ENCODE measurements at places on chromosomes 16 and 17.

GRCh38 chr17:16999931-17000625, 28.2 kb upstream of the TNFRSF13B start:
- DNase-seq: no peak

DNA sequence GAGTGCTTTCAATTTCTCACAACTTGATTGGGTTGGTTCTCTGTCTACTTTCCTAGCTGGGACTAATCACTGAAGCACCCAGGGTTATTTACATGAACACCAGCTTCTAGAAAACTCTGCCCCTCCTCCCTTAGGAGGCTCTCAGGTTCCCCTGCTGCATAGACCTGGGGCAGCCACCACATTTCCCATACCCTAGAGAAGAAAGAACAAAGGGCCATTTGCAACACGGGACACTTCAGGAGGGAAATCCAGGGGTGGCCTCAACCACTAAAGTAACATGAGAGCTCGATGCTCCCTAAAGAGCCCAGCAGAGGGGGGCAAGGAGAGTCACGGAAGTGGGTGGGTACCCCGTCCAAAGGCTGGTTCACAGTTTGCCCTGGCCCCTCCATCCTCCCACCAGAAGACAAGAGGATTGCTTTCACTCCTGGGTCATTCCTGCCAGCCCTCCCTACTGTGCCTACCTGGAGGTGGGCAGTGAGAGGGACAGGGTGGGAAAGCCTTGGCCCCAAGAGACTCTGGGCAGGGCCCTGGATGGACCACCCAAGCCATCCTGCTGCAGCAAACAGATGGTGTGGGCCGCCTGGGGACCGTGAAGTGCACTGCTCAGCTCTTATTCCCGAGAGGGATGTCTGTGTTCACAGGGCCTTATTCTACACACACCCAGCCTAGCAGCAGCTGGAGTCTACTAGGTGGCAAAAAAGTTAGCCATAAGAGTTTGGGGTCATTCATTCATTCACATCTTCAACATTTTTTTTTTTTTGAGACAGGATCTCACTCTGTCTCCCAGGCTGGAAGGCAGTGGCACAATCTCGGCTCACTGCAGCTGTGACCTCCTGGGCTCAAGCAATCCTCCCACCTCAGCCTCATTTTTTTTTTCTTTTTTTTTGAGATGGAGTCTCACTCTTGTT, 392.1 kb downstream of the SOX9 start:
- DNase-seq: no peak

DNA sequence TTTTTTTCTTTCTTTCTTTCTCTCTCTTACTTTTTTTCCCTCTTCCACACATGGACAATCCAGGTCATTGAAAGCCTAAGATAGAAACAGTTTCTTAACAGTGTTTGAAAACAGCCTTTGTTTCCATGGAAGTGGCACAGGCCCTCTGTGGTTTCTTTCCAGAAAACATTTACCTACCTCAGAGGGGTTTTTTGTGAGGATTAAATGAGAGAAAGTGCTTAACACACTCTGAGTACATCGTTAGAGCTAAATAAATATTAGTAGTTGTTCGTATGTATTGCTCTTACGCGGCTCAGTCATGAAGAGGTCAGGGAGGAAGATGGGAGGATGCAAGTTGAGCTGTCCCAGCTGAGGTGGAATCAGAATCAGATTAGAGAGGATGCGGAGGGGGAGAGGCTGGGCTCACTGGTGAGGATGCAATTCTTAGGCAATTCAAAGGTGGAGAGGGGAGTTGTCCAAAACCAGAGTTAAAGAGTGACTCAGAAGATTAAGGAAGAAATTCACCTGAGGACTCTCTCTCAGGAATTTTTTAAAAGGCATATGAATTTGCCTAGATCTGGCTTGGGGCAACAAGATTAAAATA, 345.4 kb downstream of the PMP22 start:
- DNase-seq: no peak

DNA sequence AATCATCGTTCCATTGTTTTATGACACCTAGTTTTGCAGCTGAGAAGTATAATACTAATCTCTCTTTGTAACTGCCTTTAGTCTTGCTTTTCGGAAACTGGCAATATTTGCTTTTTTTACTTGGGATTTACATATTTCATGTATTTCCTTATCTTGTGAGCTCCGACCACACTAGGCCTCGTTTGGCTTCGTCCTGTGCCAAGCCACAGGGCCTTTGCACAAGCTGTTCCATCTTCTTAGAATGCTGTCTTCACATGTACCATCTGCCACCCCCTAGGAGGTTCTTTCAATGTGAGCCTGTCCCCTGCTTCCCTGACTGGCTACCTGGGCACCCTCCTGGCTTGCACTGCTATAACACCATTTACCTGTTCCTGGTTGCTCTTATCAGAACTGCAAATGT, 77.2 kb downstream of the SHISA6 start:
- DNase-seq: no peak

DNA sequence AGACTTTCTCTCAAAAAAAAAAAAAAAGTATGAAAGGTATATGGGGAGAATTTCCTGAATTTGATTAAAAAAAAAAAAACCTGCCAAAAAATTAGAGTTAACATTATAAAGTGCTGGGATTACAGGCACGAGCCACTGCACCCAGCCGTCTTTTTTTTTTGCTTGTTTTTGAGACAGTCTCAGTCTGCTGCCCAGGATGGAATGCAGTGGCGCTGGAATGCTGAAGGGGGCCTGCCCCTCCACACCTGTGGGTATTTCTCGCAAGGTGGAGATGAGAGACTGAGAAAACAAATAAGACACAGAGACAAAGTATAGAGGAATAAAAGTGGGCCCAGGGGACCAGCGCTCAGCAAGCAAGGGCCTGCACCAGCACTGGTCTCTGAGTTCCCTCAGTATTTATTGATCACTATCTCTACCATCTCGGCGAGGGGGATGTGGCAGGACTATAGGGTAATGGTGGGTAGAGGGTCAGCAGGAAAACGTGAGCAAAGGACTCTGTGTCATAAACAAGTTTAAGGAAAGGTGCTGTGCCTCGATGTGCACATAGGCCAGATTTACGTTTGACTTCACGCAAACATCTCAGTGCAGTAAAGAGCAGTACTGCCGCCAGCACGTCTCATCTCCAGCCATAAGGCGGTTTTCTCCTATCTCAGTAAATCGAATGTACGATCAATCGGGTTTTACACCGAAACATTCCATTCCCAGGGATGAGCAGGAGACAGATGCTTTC, 117.2 kb downstream of the GOSR1 start:
- no peak for DNase-seq

- no peak for DNase-seq
Measured at GRCh38 chr17:8953156-8953885, 12.2 kb downstream of the PIK3R5 start.

GRCh38 chr17:1539811-1540210, 22.8 kb downstream of the PITPNA start:
- no peak for DNase-seq

DNA sequence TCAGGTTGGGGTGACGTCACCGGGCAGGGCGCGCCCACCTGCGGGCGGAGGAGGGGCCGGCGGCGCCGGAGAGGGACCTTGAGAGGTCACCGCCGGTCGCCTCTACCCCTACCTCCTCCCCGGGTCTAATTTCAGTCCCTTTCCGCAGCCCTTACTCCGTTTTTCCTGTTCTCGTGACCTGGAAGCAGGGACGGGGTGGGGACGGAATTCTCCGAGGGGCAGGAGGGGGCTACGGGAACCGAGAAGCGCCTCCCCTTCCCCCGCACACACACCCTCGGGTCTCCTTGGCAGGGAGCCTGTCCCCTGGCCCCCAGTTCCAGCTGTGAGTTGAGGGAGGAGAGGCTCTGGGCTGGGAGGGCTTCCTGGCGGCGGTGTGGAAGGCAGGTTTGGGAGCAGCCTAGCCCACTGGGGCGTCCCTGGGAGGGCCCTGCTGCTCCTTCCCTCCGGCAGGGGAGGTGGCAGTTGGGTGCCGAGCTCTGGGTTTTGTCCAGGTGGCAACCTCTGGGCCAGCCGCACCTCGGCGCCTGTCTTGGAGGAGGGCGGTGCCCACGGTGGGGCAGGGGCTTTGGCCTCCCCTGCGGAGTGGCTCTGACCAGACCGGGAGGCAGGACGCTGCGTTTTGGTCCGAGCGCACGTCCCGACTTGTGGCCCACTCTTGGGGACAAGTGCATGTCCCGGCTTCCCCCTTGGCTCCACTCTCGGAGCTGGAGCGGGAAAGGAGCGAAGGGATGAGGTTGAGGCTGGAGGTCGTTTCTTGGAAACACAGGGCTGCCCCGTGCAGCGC, 773 bp downstream of the SYNGR3 start:
- DNase-seq: no peak

DNA sequence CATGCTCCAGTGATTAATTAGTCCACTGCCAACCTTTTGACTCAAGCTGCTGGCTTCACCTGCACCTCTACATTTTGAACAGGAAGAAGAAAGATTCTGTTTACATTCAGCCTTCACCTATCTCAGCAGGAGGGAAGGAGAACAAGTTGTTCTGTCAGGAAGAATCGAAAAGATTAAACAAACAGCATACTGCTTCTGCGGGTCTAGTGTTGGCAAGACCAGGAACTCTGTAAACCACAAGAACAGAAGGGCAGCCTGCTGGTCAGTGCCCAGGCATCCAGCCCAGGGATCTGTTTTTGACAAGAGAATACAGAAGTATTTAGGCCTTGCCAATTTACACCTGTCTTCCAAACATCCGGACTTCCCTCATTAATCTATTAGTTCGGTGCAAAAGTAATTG, 189.7 kb downstream of the CHD9NB start:
- DNase-seq: no peak

DNA sequence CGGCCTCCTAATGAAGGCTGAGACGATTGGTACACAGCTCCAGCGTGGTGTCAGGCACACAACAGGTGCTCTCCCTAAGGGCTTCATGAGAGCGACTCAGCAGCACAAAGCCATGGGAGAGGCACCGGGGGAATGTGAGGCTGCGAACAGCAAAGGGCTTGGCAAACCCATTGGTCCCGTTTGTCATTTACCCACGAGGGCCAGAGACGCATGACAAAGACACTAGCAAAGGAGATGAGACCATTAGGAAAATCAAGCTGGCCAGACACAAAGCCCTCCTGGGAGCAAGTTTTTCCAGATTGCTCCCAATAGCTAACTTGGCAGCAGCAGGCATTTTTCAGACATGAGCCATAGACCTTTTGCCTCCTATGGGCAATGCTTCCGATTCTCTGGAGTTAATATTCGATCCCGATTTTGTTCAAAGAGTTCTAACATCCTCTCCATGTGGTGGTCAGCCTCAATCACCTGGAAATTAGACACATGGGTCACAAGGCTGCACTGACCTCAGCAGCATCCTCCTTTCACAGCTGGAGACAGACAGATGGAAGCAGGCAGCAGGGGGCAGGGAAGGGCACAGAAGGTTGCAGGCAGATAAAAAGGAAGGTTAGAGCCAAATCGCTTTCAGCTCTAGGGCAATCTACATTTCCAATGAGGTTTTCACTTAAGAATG, 38.2 kb downstream of the TK2 start:
- DNase-seq: peak; percentile 81

DNA sequence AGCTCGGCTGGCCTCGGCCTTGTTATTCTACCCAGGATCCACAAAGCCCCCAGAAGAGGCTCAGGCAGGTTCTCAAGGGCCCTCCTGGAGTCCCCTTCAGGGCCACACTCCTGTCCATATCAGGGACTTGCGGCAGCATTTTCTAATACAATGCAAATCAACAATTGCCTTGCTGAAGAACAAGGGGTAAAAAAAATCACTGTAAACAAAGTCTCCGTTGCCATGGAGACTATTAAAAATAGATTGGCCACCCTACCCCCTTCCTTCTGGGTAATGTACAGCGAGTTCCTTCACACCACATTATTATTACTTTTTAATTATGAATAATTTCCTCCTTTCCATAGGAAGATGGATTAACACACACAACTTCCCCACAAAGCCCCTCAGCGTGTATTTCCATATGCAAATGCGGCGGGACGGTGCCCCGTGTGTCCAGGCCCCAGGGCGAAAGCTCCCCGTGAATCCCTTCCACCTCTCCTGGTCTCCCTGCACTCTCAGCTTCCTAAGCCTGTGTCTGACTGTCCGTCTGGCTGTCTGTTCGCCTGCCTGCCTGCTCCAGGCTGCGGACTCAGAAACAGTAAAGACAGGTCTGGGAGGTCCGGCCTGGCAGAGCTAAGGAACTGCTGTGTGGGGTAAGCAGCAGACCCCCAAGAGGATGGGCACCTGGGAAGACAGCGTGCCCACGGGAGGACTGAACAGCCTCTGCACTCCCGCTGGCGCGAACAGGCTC, 196.6 kb downstream of the RBFOX3 start:
- DNase-seq: no peak

DNA sequence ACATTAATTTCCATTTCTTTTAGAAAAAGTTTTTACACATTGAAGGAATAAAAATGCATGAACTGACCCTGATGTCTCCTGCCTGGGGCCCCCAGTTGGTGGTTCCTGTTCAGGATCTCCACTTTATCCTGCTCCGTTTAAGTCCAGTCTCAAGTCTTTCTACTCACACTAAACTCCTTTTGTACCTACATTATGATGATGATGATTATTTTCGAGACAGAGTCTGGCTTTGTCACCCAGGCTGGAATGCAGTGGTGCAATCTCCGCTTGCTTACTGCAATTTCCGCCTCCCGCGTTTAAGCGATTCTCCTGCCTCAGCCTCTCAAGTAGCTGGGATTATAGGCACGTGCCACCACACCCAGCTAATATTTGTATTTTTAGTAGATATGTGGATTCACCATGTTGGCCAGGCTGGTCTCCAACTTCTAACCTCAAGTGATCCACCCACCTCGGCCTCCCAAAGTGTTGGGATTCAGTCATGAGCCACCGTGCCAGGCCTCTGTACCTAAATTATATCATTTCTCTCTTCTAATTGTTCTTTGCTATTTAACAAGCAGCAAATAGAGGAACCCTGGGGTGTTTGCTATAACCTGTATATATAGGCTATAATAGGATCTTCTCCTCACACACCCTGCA, 2.2 kb upstream of the FOXK2 start:
- no peak for DNase-seq

DNA sequence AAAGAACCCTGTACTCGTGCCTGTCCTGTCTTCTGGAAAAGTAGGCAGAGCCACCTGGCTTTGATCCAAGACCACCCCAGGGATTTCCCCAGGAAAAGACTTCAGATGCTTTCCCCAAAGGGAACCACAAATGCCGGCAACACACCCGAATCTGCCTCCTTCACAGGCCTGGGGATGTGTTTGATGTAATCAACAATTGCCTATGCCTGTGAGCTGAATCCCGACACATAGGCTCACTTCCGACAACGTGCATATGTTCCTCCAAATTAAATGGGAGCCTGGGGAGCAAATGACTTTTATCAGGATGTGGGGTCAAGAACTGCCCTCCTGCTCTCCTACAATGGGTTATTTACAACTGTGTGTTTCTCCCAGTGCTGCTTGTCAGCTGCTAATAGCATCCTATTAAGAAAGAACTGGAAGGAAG, 535.2 kb upstream of the CDH11 start:
- DNase-seq: peak; percentile 16

DNA sequence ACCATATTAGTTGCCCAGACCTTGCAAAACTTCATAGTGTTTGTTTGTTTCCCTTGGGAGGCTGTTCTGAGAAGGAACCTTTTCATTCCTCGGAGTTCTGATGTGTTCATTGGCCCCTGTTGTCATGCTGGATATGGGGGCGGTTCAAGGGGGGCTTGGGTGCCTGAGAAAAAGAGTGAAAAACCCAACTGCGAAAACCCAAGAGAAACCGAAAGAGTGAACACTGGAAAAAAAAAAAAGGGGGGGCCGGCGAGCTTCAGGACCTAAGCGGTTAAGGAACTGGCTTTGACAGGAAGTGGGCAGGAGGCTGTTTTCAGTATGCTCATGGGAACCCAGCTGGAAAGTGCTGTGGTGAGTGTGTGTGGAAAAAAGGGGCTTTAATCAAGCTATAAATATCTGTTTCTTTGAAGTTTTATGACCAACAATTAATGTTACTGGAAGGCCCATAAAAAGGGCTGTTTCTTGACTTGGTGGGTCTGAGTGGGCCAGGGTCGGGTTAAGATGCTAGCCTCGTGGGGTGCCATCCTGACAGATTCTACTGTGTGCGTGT, 510.7 kb downstream of the MAF start:
- no peak for DNase-seq
